ENCODE measurements at places on chromosomes 6 and 20.

DNA sequence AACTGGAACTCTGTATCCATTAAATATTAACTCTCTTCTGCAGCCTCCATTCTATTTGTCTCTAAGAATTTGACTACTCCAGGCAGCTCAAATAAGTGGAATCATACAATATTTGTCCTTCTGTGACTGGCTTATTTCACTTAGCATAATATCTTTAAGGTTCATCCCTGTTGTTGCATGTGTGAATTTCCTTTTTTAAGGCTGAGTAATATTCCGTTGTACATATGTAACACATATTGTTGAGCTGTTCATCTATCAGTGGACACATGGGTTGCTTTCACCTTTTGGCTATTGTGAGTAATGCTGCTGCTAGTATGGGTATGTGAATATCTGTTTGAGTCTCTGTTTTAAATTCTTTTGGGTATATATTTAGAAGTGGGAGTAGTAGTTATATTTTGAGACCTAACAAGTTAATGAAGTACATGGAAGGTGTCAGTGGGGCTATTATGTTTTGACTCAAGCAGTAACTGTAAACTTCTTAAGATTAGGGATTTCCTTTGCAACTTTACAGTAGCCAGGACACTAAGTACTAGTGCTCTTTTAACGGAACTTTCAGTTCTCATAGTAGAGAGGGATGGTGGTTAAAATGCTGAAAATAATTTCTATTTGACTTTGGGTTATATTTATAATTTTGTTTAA lies 29.7 kb upstream of the TMEM217 start:
- no peak for DNase-seq

GRCh38 chr6:14889188-14889587 lies 356.7 kb upstream of the JARID2 start:
- DNase-seq, result no peak

DNA sequence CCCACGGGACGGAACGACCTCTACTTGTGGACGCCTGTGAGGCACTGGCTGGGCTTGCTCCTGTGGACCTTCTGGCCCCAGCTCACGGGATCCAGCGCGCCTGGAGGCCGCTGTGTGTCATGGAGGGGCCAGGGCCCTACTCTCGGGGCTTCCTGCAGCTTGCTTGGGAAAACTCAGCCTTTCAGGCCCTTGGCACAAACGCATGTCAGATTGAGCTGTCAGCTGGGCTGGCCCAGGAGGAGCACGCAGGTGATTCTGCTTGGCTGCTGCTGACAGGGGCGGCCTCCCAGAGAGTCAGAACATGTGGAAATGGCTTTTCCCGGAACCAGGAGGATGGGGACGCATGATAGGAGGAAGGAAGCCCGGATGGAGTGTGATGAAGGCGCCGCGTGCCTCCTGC lies 39.7 kb downstream of the TMEM181 start:
- DNase-seq, result no peak

GRCh38 chr20:16111172-16111832 lies 461.9 kb downstream of the KIF16B start:
- no peak for DNase-seq

DNA sequence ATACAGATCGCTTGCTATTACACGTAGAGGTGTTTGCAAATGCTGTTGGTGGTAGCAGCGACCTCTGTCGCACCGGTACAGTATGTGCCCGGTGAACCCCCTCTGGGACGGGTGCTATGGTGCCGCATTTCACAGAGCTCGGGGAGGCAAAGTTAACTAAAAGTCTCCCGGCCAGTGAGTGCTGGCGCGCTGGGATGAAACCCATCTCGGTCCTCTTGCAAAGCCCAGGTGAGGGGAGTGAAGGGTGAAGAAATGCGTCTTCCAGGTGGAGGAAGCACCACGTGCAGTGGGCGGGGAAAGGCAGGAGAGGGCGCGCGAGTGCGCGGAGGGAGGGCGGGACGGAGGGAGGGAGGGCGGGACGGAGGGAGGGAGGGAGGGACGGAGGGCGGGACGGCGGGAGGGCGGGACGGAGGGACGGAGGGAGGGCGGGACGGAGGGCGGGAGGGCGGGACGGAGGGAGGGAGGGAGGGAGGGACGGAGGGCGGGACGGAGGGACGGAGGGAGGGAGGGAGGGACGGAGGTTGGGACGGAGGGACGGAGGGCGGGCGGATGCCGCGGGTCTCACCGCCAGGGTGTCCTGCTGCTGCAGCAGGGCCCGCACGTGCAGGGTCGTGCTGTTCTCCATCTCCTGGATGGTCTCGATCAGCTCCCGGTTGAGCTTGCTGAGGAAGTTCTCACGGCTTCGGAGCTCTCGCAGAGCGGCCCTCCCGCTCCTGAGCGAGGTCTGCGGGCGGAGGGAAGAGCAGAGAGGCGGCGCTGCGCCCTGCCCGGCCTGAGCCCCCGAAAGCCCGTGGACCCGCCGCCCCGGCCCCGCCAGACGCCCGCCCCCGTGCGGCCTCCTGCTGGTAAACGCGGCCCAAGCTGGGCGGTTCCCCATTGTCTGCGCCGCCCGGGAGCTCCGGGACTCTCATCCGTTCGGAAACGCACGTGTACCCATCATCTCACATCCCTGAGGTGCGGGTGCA lies 11.7 kb downstream of the C20orf96 start:
- no peak for DNase-seq

DNA sequence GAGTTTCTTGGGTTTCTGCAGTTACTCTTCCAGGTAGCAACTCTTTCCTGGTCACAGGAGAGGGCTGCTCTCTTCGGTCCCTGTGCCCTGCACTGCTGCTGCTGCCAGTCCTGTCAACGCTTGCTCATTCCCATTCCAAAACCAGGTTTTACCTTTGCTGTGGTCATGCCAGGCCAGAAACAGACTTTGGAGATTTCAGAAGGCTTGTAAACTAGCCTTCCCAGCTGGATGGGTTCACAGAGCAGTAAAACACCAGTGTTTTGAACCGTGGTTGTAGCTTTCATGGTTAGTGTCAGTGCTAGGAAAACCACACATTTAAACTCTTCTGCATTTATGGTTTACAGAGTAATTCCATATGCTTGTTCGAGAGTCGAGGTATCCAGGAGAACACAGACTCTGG lies 16.2 kb downstream of the ARFGEF2 start:
- DNase-seq, result no peak

DNA sequence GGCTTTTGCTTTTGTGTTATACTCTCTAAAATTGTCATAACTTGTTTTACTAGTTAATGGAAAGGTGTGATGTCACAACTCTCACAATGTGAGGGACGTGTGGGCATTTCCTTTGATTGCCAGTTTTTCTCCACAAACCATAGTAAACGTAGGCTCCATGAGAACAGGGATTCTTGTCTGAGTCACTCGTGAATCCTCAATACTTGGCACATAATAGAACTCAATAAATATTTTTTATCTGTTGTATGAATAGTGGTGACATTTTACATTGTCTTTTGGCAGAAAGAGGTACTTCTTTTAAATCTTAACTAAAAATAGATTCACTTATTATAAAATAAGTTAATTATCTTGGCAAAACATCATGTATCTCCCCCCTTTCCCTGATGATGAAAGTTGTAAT lies 69.0 kb upstream of the CNKSR3 start:
- DNase-seq, result no peak

GRCh38 chr20:38961530-38962043 lies 557 bp upstream of the DHX35 start:
- DNase-seq, result no peak

- DNase-seq, result no peak
Observed at GRCh38 chr6:69973138-69973537, 106.8 kb downstream of the COL19A1 start.

GRCh38 chr20:14561741-14562221 lies 224.4 kb upstream of the FLRT3 start:
- no peak for DNase-seq

GRCh38 chr20:19565736-19566135 lies 192.3 kb upstream of the RIN2 start:
- no peak for DNase-seq

DNA sequence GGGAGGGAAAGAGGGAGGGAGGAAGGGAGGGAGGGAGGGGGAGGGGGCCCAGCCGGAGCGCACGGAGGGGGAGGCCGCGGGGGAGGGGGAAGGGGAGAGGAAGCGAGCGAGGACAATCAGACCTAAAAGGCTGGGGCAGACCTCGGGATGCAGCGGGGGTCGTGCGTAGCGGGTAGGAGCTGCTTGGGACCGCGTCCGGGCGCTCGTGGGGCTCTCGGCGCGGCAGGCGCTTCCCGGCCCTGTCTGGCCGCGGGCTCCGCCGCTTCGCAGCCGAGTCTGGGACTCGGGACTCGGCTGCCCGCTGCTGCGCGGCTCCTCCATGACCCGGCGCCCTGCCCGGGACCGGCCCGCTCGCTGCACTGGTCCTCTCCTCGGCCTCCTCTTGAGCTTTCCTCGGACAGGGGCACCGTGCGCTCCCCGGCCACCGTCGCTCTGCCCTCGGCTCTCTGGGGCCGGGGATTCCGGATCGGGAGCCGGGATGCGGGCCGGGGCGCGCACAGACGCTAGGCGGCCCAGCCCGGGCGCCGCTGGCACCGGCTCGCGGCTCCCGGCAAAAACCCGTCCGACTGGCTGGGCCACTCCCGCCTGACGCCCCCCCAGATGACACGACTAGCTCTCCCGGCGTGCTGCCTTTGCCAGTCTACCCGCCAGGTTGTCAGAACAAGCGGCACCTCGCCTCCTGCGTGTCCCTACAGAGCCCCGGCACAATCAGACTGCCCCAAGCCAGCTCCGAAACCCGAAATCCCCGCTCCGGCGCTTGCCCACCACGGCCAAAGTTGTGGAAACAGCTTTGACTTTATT lies 2.2 kb downstream of the TFAP2A start:
- no peak for DNase-seq

- DNase-seq, result no peak
Observed at GRCh38 chr20:51831866-51832265, 29.5 kb upstream of the SALL4 start.

DNA sequence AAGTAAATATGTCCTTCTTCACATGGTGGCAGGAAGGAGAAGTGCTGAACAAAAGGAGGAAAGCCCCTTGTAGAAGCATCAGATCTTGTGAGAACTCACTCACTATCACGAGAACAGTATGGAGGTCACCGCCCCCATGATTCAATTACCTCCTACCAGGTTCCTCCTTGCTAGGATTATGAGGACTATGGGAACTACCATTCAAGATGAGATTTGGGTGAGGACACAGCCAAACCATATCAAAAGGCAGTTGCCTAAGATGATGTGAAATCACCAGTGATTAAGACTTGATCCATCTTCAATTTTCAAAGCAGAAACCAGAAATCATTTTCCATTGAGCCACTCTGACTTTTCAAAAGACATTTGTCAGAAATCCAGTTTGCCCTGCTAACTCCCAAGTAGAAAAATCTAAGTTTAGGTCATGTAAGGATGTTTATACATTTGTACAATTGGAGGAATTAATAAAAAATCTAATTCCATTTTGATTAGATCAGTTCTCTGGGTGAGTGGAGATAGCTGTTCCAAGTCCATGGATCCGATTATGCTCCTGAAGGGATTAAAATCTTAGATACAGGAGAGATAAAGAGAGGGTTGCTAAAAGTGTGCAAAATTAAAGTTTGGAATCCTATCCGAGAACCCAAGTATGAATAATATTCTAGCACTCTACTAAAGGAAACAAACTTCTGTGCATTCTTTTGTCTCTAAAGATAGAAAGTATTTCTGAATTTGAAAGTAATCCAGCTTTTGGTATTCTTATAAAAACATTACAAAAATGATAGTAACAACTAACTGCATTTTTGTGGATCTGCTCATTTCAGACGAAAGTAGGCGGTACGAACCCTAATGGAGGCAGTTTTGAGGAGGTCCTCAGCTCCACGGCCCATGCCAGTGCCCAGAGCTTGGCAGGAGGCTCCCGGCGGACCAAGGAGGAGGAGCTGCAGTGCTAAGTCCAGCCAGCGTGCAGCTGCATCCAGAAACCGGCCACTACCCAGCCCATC lies 39.5 kb downstream of the HDDC2 start:
- DNase-seq, result no peak

Data from NCI-H187 treated with DMSO at 0.1 percent for 48 hours (cell line).